ENCODE measurements at places on chromosomes 4 and X.

DNA sequence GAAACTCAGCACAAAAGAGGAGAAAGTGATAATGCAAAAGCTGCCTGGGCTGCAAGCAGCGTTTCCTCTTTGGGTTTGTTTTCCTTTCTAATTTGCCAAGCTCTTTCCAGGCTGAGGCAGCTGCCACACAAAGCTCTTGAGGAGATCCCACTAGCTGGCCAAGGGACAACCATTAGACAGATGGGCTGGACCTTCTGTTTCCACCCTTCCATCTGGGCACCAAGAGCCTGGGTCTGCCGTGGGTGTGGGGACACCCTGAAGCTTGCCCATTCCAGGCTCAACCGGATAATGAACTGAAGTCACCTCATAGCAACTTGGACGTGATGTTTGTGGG lies 194.6 kb upstream of the C1QTNF7 start:
- no peak for DNase-seq

- DNase-seq = no peak
Measured at GRCh38 chrX:133402042-133402453, 13.2 kb downstream of the GPC4 start.

DNA sequence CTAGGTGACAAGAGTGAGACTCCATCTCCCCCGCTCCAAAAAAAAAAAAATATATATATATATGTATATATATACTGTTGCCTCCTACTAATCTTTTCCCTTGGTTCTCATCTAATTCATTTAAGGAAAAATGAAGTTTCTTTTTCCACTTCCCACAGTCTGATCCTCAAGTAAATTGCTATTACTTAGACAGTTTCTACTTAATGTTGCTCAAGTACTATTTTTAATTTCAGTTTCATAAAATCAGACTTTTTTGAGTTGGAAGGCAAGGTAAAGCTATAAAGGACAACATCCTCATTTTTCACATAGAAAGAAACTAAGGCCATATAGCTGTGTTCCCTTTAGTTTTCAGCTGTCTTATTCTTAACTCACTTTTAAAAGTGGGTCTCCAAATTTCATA lies 5.8 kb downstream of the RXFP1 start:
- DNase-seq = no peak

DNA sequence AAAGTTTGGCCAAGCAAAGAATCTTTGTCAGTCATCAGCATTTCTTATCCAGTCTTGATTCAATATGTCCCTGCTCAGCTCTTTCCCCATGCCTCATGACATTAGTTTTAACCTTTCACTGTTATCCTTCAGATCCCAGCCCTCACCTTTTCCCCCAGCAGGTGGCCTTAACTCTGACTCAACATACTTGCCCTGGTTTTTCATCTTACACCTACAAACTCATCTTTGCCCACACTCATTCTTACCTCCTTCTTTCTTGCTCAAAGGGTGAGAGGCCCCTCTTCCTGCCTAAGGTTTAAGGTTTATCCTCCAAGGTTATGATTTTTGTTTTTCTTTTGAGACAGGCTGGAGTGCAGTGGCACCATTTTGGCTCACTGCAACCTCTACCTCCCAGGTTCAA lies 10.6 kb upstream of the ANXA5 start:
- DNase-seq = no peak

DNA sequence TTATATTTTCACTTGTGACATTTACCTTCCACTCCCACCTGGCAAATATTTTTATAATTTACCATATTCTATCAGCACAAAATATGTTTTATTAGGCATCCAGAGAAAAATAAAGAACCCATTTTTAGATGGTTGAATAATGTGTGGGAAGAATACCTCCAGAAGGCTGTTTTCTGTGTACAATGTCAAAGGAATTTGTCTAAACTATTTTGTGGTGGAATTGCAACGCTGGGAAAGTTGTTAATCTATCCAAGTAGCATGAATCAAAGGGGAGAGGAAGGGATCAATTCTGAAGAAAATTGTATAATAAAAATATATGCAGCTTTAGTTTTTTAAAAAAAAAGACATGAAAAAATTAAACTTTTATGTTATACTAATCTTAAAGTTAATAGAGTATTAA lies 706.5 kb downstream of the FSTL5 start:
- no peak for DNase-seq

All from stimulated activated CD8-positive, alpha-beta memory T cell treated with anti-CD3 and anti-CD28 coated beads, Interleukin-7, amount 100 ng/mL, for 1 hour (primary cell).